ENCODE measurements at places on chromosomes 2 and 18. TPM values are rescaled to one million over a fixed set of nuclear protein-coding genes. Genes with fewer than 3 reads are reported as not detected.

Gene ABCG8
- not detected for total RNA-seq

Gene BMP10
- not detected for total RNA-seq

Gene TSPYL6
- not detected for total RNA-seq

Gene C2orf81
- total RNA-seq = 1.7 TPM

Gene TXNDC2
- 8.8 TPM for total RNA-seq

Gene UGT1A8
- total RNA-seq = not detected

Gene ASAP2
- total RNA-seq = 58.1 TPM

Gene EIF5B
- total RNA-seq = 22.7 TPM

Gene IL36G
- not detected for total RNA-seq

Gene BOK
- 10.7 TPM for total RNA-seq

Gene DNAJC5G
- not detected for total RNA-seq

Gene STARD6
- not detected for total RNA-seq

Gene CSRNP3
- 2.7 TPM for total RNA-seq

Gene FHL2
- total RNA-seq = 77.6 TPM

Gene SERPINB12
- not detected for total RNA-seq

Gene ACMSD
- total RNA-seq = not detected

Gene NCL
- total RNA-seq = 210 TPM

Gene IL37
- not detected for total RNA-seq

Gene TTC31
- 38.9 TPM for total RNA-seq

Gene CD226
- total RNA-seq = 0.68 TPM

Gene KCNS3
- total RNA-seq = 33.6 TPM

Gene HOXD13
- not detected for total RNA-seq

Gene RAB27B
- total RNA-seq = 0.42 TPM

Gene MREG
- 1.6 TPM for total RNA-seq

Gene CROCC2
- not detected for total RNA-seq

Gene GKN2
- not detected for total RNA-seq

Gene TACR1
- 3.9 TPM for total RNA-seq

Gene CLEC4F
- not detected for total RNA-seq

Gene RFX8
- total RNA-seq = 0.14 TPM

Gene HOXD10
- total RNA-seq = not detected

Gene L3MBTL4
- total RNA-seq = 5.3 TPM
